ENCODE measurements at places on chromosomes 4 and X.

- DNase-seq: peak; percentile 35
These were observed 23.6 kb upstream of the YTHDC1 start for GRCh38 chr4:68373513-68373912.

GRCh38 chr4:152805818-152806217 is 26.1 kb downstream of the ARFIP1 start:
- DNase-seq: no peak

GRCh38 chr4:150662686-150663085 is 80.7 kb downstream of the MAB21L2 start:
- no peak for DNase-seq

DNA sequence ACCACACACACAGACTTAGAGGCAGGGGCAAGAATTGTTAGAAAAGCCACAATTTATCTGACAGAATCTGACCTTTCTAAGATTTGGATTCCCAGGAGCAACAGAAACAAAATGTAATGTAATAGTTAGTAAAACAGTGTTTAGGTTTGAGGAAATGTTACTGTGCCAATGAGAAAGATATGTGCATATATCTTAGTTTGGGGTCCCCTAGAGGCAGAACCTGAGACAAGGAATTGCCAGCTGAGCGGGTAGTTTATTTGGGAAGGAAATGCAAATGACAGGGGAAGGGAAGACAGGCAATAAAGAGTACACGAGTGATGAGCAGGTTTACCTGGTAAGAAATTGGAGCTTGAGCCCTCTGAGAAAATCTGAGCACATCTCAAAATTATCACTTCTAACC is 31.3 kb upstream of the DDX53 start:
- DNase-seq: no peak

- no peak for DNase-seq
These were observed 388.6 kb upstream of the MAGEB2 start for GRCh38 chrX:29826742-29827141.

DNA sequence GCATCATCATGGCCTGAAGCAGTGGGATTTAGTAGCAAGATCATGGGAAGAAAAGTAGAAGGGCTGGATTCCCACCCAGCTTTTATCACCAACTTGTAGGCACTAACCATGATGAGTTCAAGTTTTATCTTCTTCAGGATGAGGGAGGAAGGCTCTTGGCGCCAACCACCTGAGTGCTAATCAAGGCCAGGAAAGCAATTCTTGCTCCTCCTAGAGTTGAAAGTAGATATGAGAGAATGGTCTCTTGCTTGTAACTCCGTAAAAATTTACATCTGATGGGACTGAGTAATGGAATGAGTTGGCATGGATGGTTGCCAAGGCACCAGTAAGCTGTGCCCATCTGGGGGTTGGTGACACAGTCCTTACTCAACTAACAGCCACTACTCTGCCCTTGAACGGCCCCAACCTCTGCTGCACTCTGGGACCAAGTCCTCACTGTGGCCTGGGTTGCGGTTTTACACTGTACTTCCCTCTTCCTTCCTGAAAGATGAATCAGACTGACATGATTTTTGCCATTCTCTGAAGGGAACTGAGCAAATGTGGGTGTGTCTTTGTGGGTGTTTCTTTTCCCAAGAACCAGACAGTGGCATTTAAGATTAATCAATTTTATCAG is 39.4 kb upstream of the NDP start:
- DNase-seq: no peak

DNA sequence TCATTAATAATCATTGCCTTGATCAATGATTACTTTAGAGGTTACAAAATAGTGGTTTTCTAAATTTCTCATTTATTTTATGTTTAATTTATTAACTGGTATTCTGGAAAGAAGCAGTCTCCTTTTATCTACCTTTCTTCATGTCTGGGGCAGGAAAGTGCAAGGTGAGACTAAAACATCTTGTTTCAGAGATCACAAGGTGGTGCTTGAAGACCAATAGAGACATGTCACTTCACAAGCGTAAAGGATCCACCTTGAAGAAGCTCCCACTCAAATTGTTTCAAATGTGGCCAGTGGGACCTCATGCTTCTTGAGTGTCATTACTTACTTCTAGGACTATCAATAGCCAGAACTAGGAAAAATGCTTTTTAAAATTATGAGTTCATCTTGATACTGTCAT is 1568.7 kb downstream of the RPA4 start:
- no peak for DNase-seq

DNA sequence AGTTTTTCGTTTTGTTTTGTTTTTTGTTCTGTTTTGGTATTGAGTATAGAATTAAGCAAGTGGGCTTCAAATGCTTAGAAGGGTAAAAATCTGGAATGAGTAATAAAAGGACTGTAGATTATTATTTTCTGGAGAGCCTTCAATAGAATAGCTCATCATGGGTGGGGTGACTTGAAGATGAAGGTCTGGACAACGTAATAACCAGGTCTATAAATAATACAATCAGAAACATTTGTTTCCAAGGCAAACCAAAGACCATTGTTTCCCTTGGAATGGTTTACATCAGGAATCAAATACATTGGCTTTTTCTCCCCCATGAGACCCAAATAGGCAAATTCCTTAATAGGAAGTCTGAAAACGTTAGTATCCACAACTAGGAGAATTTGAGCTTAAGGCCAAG is 721.6 kb downstream of the RPA4 start:
- DNase-seq: no peak

DNA sequence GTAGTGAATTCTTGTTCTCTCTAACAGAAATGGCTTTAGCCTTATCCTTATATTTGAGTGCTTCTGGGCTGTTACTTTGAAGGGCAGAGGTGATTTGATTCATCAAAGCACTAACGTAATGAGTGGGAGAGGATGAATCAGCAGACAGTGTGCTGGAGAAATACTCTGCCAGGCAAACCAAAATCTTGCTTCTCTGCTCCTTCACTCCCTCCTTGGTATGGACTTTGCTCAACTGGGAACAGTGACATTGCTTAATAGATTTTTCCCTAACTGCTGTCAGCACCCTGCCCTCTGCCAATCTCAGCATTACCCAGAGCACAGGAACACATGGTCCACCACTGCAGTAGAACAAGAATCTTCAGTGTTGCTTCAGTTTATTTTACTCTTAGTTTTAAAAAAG is 56.0 kb downstream of the PDLIM5 start:
- DNase-seq: no peak

DNA sequence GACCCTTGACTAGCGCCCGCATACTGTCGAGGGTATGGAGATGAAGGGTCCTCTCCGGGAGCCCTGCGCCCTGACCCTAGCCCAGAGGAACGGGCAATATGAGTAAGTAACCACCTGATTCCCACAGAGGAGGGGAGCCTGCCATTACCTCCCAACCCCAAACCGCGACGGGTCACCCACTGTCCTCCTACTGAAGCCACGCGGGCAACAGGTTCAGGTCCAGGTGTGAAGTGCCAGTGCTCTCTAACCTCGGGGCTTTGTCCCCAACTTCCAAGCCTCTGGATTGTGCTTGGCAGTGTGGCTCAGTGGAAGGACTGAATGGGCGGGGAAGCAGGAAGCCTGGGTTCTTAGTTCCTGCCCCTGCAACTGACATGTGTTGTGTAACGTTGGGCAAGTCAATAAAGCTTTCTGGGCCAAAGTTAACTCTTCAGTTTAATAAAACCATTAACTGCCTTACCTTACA is 694 bp downstream of the OCRL start:
- DNase-seq: no peak

DNA sequence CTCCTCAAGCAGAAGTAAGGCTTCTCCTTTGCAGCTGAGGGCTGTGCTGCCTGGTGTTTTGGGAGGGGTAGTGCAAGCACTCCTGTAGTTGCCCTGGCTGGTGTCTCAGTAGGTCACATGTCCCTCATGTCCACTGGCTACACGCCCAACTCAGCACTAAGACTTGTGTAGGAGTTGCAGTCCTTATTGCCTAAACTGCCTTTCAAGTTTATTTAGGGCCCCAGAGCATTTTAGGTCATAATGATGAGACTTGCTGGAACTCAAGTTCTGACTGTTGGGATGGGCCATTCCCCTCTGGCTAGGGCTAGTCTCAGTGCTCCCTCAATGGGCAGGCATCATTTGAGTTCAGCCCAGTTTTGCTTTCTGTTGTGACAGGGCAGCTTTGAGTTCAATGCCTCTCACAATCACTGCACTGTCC is 44.1 kb downstream of the PPM1K start:
- no peak for DNase-seq

DNA sequence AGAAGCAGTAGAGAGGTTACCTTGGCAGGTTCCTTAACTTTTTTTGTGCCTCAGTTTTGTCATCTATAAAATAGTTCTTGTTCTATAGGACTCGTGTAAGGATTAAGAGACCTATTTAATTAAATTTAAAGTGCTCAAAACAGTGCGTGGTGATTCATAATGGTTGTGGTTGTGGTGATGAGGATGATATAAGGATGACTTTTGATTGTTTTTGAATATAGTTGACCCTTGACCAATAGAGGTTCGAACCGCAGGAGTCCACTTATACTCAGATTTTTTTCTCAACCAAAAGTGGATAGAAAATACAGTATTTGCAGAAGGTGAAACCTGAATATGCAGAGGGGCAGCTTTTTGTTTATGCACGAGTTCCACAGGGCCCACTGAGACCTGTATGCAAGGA is 14.6 kb downstream of the SMAD1 start:
- no peak for DNase-seq

DNA sequence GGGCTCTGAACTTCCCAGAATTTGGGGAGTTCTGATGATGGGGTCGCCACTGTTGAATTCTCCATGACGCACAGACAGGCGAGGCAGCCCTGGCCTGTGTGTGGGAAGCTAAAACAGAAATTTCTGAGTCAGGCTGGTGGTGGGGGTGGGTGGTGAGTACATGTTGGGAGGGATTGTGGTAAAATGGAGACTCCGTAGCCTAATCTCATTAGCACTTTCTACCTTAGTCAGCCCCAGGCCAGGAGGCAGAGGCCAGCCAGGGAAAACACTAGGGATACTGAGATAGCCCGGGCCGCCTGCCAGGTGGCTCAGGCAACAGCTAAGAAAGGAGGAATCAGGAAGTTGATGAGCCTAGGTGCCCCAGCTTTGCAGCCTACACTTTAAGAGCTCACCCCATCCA is 39.3 kb upstream of the NHSL2 start:
- DNase-seq: no peak

DNA sequence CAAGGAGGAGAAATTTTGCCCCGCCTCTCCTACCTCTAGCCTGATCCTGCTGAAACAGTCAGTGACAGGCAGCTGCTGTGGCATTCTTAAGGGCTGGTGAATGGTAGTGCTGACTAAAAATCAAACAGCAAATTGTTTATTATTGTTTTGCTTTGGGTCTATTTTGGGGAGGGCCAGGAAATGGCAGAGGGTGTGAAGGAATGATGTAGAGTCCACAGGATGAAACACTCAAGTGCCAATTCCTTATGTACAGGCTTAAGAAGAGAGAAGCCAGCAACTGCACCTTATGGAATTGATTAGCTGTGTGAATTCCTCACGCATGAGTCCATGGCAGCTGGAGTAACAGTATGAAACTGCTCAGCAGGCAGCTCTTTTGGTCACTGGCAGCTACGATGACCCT is 39.7 kb downstream of the VEGFC start:
- no peak for DNase-seq

DNA sequence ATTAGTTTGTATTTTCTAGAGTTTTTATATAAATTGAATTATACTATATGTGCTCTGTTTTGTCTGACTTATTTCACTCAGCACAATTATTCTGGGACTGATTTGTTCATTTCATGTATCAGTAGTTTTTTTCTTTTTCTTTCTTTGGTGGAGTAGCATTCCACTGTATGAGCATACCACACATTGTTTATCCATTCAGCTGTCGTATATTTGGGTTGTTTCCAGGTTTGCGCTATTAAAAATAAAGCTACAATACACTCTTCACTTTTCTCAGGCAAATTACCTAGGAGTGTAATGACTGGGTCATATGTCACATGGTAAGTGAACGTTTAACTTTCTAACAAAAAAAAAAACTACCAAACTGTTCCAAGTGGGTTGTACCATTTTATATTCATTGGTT is 9.6 kb upstream of the OTUD4 start:
- DNase-seq: no peak

DNA sequence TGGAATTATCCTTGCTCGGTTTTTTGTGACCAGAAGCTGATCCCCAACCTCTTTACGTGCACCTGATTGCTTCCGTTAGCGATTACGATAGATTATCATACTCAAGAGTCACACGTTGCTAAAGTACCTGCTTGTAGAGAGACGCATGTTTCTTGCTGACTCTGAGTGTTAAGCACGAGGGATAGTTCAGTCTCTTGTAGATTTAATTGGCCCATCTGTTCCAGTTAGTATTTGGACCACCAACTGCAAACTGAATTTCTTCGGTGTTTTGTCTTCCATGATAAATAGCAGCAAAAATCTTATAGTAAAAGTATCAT is 516 bp upstream of the COX18 start:
- DNase-seq: no peak

GRCh38 chrX:150361777-150362351 is 1.3 kb upstream of the MAMLD1 start:
- no peak for DNase-seq

DNA sequence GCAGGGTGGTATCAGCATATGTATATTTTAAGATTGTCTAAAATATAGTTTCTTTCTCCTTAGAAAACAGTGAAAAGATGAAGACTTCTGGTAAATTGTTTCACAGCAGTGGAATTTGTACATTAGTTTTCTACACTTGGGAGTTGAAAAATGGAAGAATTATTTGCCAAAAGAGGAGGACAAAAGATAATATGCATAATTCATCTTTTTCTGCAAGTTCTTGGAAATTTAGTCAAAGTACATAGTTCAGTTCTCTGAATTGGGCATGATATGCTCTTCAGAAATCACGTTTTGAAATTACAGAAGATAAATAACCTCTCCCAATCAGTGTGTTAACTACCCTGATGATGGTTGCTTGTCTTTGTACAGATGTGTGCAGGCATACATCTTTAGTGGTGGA is 47.0 kb downstream of the RBPJ start:
- no peak for DNase-seq

GRCh38 chr4:3407171-3407771 is 34.5 kb upstream of the HGFAC start:
- DNase-seq: no peak

- no peak for DNase-seq
These were observed 36.7 kb upstream of the SORCS2 start for GRCh38 chr4:7155590-7156071.

- no peak for DNase-seq
These were observed 198.8 kb upstream of the BMP3 start for GRCh38 chr4:80831383-80832361.

- DNase-seq: no peak
These were observed 98.0 kb downstream of the PTTG2 start for GRCh38 chr4:38058151-38058550.

- no peak for DNase-seq
These were observed 658.1 kb downstream of the GRID2 start for GRCh38 chr4:92961881-92962280.

- DNase-seq: no peak
These were observed 291.3 kb downstream of the PDHA2 start for GRCh38 chr4:96131186-96131585.

GRCh38 chr4:93788712-93789111 is 39.8 kb upstream of the ATOH1 start:
- DNase-seq: no peak

- DNase-seq: no peak
These were observed 145.4 kb downstream of the PTTG2 start for GRCh38 chr4:38105475-38106220.
